ENCODE measurements at places on chromosomes 3 and 15.

GRCh38 chr3:12751571-12751970 lies 7.5 kb downstream of the TMEM40 start:
- DNase-seq = no peak

- DNase-seq = no peak
These were observed 568.7 kb upstream of the UBE2E2 start for GRCh38 chr3:22634433-22634832.

GRCh38 chr3:25036633-25037032 lies 391.4 kb upstream of the RARB start:
- no peak for DNase-seq

DNA sequence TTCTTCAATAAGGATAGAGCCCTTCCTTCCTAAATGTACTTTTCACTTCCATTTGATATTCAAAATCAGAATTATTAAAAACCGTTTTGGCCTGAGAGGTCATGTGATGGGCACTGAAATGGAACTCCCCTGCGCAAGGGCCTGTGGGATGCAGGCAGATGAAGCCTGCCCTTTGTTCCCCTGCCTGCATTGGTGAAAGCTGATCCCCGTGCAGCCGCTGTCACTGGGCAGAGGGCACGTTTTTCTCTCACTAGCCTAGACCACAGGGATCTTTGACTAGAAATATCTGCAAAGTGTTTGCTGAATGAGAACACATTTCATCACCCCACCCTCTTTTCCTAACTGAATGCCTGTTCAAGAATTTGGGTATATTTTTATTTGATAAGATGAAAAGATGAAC lies 74.9 kb downstream of the TIPARP start:
- no peak for DNase-seq

DNA sequence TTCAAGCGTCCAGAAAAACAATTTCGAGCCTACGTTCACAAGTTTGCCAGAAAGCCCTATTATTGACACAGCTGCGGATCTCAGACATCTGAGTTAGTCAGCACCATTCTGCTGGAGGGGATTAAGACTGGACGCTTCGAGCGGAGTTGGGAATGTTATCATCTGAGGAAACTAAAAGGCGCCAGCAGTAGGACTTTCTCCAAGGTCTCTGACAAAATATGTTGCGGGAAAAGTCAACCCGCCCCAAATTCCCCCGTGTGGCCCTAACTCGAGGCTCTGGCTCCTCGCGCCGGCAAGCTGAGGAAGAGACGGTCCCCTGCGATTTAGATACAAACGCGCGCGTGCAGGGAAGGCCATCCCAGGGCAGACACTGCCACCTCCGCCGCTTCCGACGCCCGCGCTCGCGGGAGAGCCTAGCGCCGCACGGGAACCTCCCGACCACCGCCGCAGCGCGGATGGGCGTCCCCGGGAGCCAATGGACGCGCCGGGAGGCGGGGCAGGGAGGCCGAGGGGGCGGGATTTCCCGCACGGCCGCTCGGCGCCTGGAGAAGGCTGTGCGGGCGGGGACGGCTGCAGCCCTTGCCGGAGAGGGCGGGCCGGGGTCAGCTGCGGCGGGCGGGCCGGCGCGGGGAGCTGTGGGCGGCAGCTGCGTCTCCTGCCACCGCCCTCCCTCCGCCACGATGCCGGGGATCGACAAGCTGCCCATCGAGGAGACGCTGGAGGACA lies at the start of gene APPL1:
Gene APPL1 (plus strand): TSS at position 526 of the 726 bp plus-strand sequence. CDS start 155 bp downstream, at position 681.
- DNase-seq = peak; percentile 98

- DNase-seq = no peak
These were observed 15.2 kb downstream of the NRROS start for GRCh38 chr3:196654735-196655090.

DNA sequence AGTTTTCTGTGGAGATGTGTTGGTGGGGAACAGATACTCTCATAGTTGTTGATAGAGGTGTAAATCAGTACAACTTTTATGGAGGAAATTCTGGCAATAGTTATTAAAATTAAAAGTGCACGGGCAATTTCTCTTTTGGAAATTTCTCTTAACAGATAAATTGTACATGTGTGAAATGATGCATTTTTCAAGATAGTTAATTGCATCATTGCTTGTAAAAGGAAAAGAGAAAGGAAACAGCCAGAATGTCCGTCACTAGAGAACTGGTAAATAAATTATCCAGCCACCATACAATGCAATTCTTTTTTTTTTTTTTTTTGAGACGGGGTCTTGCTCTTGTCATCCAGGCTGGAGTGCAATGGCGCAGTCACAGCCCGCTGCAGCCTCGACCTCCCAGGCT lies 14.2 kb downstream of the ZNF710 start:
- DNase-seq = no peak

GRCh38 chr3:14569474-14570000 lies 29.4 kb upstream of the GRIP2 start:
- DNase-seq = no peak

GRCh38 chr3:30193625-30194044 lies 412.8 kb upstream of the TGFBR2 start:
- DNase-seq = no peak

DNA sequence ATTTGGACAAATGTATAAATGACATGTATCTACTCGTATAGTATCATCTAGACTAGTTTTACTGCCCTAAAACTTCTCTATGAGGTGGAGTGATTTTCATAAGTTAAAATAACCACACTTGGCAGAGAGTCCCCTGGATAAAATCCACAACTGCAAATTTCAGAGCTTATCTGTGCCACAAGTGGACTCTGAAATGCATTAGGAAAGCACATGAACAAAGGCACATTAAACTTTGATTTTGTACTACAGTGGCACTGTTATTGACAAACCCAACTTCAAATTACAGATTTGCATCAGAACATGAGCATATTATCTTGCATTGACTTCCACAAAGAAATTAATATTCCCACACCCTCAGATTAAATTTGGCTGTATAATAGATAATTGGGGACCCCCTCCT lies 58.1 kb upstream of the EIF5A2 start:
- DNase-seq = no peak

DNA sequence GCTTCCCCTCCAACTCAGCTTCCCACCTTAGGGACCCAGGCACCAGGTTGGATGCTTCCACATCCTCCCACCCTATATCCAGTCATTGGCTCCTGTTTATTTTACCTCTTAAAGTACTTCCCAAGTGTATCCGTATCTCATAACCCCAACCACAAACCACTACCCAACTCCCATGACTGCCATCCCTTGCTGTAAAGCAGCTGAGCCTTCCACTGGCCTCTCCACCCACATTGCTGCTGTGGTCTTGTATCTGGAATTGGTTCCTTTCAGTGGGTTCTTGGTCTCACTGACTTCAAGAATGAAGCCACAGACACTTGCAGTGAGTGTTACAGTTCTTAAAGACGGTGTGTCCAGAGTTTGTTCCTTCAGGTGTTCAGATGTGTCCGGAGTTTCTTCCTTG lies 79.8 kb upstream of the HRH1 start:
- no peak for DNase-seq

- DNase-seq = no peak
These were observed 94.7 kb downstream of the CCNL1 start for GRCh38 chr3:157065201-157065600.

DNA sequence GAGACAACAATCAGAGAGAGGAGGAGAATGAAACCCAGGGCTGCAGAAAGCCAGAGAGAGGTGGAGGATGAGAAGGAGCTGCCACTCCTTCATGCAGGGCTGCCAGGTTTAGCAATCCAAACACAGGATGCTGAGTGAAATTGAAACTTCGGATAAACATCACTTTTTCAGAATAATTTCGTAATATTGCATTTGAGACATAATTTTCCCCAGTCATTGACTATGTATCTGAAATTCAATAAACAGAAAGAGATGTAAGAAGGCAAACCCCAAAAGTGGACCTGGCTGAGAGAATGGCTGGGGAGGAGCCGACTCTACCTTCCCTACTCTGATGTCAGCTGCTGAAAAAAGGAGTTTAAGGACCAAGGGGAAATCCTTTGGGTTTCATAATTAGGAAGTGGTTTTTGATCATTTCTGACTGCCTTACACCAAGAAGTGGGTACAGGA lies 33.8 kb downstream of the SLC9A9 start:
- no peak for DNase-seq

DNA sequence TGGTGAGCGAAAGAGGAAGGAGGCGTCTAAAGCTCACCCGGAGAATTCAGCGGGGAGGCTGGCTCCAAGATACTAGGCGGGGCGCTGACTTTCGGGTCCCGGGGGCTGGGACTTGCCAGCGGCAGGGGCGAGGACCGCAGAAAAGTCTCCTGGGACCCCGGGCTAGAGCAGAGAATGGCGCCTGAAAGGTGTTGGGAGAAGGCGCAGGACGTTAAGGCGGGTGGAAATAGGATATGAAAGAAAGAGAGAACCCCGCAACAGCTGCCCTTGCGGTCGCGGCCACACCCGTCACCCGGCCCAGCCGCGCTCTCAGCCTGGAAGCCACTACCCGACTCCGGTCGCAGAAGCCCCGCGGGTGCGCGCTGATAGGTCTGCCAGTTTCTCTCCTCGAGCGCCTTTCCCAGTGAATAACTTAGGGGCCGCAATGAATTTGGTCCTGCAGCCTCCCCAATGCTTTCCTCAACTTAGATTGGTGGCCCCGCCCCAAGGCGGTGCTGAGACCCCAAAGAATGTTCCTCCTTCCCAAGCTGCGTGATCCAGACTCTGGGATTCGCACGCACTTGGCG lies 604 bp downstream of the LTK start:
- peak; percentile 58 for DNase-seq

GRCh38 chr3:142981108-142981507 lies 17.6 kb upstream of the PAQR9 start:
- DNase-seq = no peak

DNA sequence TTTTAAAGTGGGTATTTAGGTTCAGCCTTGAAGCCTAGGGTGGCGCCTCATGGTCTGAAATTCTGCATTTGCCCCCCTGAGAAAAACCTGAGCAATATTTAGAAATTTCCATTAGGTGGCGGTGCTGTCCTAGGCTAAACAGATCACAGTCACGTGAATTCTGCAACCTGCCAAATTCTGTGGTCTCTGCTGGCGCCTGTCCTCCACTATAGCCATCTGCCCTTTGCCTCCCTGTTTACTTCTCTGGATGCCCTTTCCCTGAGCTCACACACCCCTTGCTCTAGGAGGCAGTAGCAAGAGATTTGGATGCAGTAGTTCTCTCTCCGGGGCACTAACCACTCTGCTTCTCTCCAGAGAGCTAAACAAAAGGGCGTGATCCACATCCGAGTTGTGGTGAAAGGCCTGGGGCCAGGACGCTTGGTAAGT lies 9.1 kb downstream of the MRPS11 start:
- DNase-seq = peak; percentile 63

GRCh38 chr3:173214576-173214975 lies 73.5 kb upstream of the SPATA16 start:
- DNase-seq = no peak

DNA sequence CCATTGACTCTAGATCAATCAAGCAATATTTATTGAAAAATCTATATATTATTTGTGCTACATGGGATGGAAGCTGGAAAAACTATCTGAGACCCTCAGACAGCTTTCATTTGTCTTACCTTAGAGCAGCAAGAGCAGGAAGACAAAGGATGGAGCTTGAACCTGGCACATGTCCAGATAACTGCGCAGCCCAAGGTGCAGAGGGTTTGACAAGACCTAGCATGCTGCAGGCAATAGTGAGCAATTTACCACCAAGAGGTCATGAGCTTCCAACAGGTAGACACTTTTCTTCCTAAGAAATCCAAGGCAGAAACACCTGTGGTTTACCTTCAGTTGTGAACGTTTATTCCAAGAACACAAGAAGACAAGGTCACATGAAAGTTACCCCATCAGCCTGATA lies 214.7 kb upstream of the NECTIN3 start:
- DNase-seq = no peak

DNA sequence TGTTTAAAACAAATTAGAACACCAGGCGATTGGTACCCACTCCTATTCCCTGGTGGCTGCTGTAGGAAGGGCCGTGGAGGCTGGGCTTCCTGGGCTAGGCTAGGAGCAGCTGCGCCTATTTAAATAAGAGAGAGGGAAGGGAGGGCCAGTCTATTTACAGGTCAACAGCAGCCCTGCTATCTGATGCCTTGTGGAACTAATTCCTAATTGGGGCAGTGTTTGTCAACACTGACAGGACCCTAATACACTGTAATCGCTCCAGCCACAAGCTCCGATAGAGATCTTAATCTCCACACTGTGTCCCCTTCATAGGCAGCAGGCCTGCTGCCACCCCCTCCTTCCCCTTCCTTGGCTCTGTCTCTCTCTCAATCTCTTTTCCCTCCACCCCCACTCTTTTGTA lies 116.9 kb upstream of the SOX14 start:
- DNase-seq = no peak

DNA sequence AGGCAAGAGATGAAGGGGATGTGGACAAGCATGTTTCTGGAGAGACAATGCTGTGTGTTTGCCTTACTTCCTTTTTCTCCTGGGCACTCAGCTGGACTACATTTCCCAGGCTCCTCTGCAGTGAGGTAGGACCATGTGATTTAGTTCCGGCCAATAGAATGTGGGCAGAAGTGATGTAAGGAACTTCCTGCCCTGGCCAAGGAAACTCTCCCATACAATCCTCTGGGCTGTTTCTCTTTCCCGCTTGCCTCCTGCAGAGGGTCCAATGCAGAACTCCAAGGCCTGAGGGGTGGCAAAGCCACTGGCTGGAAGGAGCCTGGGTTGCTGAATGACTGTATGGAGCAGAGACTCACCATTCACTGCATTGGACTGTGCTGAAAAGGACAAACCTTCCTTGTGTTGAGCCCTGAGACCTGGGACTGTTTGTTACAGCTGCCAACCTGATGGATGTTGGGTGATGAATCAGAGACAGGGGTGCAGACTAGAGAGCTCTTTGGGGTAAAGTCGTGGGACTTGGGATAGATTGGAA lies 82.7 kb upstream of the SLC6A6 start:
- DNase-seq = peak; percentile 87

- DNase-seq = no peak
These were observed 40.9 kb downstream of the SAMMSON start for GRCh38 chr3:70040386-70040785.

DNA sequence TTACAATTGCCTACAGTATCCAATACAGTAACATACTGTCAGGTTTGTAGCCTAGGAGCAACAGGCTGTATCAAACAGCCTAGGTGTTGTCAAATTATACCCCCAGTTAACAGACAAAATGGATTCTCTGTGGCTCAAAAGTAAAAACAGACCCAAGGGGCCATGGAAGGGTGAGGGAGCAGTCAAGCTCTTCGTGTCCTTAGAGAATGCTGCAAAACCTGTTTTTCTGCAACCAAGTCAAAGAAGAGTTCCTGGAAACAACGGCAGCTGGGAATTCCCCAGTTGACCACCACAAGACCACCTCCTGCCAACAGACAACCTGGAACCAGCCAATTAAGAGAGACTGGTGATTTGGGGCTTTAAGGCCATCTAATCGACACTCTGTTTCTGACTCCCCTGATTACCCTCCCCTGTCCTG lies 11.1 kb upstream of the THUMPD3 start:
- DNase-seq = no peak

GRCh38 chr3:126537730-126538281 lies 13.9 kb downstream of the CHST13 start:
- DNase-seq = no peak

DNA sequence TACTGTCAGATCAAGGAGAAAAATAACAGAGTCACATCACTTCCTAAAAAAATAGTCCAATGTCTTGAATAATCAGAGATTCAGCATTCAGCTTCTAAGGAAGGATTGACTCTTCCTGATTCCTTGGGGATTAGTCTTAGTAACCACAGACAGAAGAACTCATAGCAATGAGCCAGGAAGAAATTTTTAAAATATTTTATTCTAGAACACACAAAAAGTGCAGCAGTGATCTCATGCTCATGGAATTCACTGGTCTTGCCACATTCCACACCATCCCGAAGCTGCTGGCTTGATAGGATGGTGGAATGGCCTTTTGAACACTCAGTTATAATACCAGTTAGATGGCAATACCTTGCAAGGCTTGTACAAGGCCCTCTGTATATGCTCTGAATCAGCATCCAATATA lies 43.0 kb upstream of the ABI3BP start:
- no peak for DNase-seq
